ENCODE measurements at places on chromosomes 7 and 10.

GRCh38 chr7:20797042-20797461 lies 10.4 kb upstream of the SP8 start:
- H3K36me3 ChIP-seq, result no peaks in the 10 kb centered on the region
- DNase-seq, result no peak
- no peak overlapping the region for H3K27ac ChIP-seq
- H3K4me1 ChIP-seq, result peaks cover 11% of the 10 kb centered on the region
- H3K27me3 ChIP-seq, result peaks cover 52% of the 10 kb centered on the region

DNA sequence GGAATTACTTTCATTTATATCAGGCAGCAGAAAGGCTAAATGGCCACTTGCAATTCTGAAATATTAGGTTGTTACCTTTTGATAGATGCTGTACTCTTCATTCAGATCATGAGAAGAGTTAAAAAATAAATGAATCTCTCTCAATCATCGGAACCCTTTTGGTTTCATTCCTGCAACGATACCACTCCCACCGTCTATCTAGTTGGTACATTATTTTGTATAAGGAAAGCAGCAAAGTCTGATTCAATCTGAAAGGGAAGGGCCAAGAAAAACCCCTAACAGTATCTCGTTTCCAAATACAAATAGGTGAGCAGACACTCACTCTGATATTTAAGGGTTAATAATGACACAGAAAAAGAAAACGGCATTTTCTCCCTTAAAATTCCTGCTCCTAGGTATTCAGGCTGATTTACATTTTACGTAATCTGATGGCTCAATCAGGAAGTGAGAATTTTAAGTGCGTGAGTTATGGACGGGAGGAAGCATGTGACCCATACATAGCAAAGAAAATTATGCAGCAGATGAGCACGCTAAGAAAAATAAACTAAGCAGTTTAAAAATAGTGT lies 209.4 kb upstream of the KLF14 start:
- H3K36me3 ChIP-seq, result peaks cover 14% of the 10 kb centered on the region
- peak overlapping the region; percentile 53 for H3K4me3 ChIP-seq
- no peak for DNase-seq
- no peaks in the 10 kb centered on the region for H3K27me3 ChIP-seq

DNA sequence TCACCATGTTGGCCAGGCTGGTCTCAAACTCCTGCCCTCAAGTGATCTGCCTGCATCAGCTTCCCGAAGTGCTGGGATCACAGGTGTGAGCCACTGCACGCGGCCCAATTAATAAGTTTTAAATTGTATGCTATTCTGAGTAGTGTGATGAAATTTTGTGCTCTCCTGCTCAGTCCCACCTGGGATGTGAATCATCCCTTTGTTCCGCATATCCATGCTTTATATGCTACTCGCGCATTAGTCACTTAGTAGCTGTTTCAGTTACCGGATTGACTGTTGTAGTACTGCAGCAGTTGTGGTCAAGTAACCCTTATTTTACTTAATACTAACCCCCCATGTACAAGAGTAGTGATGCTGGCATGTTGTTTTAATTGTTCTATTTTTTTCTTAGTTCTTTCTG lies 47.3 kb upstream of the OIT3 start:
- no peak overlapping the region for H3K4me3 ChIP-seq
- no peaks in the 10 kb centered on the region for H3K27me3 ChIP-seq
- no peak overlapping the region for H3K27ac ChIP-seq
- DNase-seq, result no peak
- H3K36me3 ChIP-seq, result no peaks in the 10 kb centered on the region

DNA sequence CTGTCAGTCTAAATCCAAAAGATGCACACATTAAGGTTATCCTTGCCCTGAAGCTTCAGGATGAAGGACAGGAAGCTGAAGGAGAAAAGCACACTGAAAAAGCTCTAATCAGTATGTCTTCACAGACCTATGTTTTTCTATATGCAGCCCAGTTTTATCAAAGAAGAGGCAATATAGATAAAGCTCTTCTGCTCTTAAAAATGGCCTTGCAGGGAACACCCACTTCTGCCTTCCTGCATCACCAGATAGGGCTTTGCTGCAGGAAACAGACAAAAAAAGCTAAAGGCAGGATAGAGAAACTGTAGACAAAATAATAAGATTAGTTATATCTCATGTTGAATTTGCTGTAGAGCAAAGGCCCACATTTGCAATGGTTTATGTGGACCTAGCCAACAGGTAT lies 14.9 kb upstream of the IFIT1B start:
- no peaks in the 10 kb centered on the region for H3K27me3 ChIP-seq
- H3K27ac ChIP-seq, result no peak overlapping the region

GRCh38 chr10:94363251-94363565 lies 469 bp upstream of the NOC3L start:
- DNase-seq, result no peak
- H3K27me3 ChIP-seq, result no peaks in the 10 kb centered on the region
- H3K27ac ChIP-seq, result peak overlapping the region; percentile 91
- peaks cover 10% of the 10 kb centered on the region for H3K4me1 ChIP-seq
- peak overlapping the region; percentile 61 for H3K4me3 ChIP-seq
- no peaks in the 10 kb centered on the region for H3K36me3 ChIP-seq

DNA sequence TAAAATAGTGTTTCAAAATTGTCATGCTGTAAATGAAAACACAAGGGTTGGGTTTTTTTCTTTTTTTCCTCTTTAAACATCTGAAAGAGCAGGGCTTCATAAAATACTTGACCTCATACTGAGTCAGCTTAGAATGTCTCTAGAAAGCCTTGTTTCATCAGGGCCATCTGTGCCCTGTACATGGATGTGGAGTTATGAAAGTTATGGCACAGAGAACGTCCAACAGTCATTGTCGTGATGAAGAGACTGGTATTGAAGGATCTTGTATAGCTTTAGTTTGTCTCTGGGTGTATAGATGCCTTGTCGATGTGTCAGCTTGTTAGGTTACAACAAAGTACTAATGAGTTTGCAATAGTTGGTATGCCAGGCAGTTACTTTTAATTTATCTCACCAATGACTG lies 127.3 kb downstream of the FAM204A start:
- no peaks in the 10 kb centered on the region for H3K27me3 ChIP-seq
- H3K27ac ChIP-seq, result no peak overlapping the region
- no peak overlapping the region for H3K4me3 ChIP-seq
- H3K36me3 ChIP-seq, result no peaks in the 10 kb centered on the region
- DNase-seq, result no peak

GRCh38 chr7:70239918-70240317 lies 641.6 kb downstream of the AUTS2 start:
- no peak overlapping the region for H3K4me3 ChIP-seq
- no peaks in the 10 kb centered on the region for H3K4me1 ChIP-seq
- H3K27ac ChIP-seq, result no peak overlapping the region
- no peak for DNase-seq
- H3K27me3 ChIP-seq, result no peaks in the 10 kb centered on the region
- no peaks in the 10 kb centered on the region for H3K36me3 ChIP-seq

DNA sequence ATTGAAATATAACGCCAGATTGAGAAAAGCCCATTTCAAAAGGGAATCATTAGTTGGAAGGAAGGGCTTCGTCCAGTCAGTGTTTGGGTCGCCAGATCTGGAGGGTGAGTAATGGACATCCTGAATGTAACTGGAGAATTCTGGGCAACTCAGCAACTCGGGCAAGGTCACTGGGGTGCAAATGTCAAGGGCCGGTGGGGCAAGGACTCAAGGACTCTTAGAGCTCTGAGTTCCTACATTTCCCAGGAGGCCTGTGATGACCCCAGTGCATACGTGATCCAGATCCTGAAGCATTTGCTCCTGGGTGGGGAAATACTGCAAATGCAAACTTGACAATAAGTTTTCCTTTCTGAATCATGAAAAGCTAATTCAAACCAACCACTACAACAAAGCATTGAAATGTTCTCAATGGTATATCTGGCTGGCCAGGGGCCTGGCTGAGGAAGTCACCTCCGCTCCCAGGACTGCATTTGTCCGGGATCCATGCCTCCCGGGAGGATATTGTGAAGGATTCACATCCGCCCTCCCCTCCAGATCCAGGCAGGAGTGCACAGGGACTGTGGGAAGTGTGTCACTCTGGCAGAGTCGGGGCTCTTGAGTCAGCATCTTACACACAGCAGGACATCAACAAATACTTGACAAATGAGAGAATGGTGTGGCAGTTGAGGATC lies 164.0 kb downstream of the FANK1 start:
- no peak overlapping the region for H3K4me3 ChIP-seq
- no peak for DNase-seq
- H3K4me1 ChIP-seq, result no peaks in the 10 kb centered on the region
- no peaks in the 10 kb centered on the region for H3K27me3 ChIP-seq

DNA sequence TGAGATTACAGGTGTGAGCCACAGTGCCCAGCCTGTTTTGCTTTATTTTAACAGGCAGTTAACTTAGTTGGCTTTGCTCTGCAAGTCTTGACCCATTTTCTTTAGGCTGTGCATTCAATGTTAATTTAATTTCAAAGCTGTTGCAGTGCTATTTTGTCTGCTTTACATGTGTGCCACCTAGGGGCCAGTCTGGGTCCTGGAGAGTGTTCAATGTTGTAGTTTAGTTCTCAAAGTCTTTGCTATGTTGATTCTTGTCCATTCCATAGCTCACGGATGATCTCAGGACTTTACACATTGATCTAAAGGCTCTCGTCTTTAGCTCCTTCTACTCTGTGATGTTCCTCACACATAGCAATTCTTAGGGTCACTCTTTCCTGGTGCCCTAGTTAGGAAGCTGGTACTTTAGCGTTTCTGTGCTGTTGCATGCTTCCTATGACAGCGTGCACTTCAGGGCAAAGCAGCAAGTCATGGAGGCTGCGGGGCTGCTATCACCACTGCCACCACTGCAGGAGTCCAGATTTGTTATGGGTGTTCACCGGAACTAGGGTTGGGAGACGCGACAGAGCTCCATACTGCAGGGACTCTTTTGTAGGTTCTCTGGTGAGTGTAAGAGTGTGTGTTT lies 16.4 kb upstream of the ABCA13 start:
- no peak overlapping the region for H3K27ac ChIP-seq
- DNase-seq, result no peak
- H3K4me3 ChIP-seq, result no peak overlapping the region
- H3K36me3 ChIP-seq, result no peaks in the 10 kb centered on the region
- H3K4me1 ChIP-seq, result no peaks in the 10 kb centered on the region
- H3K27me3 ChIP-seq, result no peaks in the 10 kb centered on the region

GRCh38 chr10:107540981-107541380 lies 376.5 kb upstream of the SORCS1 start:
- no peak overlapping the region for H3K4me3 ChIP-seq
- no peaks in the 10 kb centered on the region for H3K27me3 ChIP-seq
- no peaks in the 10 kb centered on the region for H3K36me3 ChIP-seq
- no peaks in the 10 kb centered on the region for H3K4me1 ChIP-seq

DNA sequence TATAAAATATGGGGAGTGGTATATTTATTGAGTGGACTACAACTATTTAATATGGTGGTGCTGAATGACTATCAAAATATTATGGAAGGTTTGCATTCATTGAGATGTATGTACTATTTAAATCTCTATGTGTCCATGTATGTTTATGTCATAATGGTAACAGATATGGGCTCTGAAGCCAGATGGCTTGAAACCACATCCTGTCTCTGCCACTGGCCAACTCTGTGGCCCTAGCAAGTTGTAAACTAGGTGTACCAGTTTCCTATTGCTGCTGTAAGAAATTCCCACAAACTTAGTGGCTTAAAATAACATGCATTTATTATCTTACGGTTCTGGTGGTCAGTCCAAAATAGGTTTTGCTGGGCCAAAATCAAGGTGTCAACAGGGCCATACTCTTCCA lies 198.1 kb upstream of the NFE2L3 start:
- H3K27ac ChIP-seq, result no peak overlapping the region
- no peak for DNase-seq
- no peaks in the 10 kb centered on the region for H3K36me3 ChIP-seq

GRCh38 chr7:30321882-30322192 lies 37.4 kb downstream of the ZNRF2 start:
- H3K27ac ChIP-seq, result peak overlapping the region; percentile 78
- H3K27me3 ChIP-seq, result no peaks in the 10 kb centered on the region
- no peak for DNase-seq
- no peaks in the 10 kb centered on the region for H3K36me3 ChIP-seq
- peaks cover 35% of the 10 kb centered on the region for H3K4me1 ChIP-seq

GRCh38 chr7:139855498-139856270 lies 26.6 kb downstream of the TBXAS1 start:
- no peaks in the 10 kb centered on the region for H3K27me3 ChIP-seq
- peaks cover 11% of the 10 kb centered on the region for H3K4me1 ChIP-seq
- no peak overlapping the region for H3K27ac ChIP-seq
- DNase-seq, result no peak

DNA sequence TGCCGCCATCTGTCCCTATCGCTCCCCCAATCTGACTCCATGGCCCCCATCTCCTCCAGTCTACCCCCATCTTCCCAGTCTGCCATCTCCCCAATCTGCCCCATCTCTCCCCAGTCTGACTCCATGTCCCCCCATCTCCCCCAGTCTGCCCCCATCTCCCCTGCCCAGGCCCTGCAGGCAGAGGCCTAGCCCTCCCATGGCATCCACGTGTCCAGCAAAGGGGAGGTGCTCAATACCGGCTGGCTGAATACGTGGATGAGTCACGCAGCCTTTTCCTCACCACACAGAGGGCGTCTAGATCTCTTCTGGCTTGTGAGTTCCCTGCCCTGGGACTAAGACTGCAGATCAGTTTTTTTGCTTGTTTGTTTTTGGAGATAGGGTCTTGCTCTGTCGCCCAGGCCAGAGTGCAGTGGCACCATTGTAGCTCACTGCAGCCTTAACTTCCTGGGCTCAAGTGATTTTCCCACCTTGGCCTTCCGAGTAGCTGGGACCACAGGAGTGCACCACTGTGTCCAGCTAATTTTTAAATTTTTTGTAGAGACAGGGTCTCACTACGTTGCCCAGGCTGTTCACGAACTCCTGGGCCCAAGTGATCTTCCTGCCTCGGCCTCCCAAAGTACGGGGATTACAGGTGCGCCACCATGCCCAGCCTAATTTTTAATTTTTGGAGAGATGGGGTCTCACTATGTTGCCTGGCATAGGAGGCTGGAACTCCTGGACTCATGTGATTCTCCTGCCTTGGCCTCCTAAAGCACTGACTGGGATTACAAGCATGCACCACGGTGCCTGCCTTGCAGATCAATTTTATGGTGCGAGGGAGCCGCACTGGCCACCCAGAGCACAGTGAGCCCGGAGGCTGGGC lies 15.3 kb upstream of the GPR146 start:
- peaks cover 31% of the 10 kb centered on the region for H3K4me1 ChIP-seq
- no peaks in the 10 kb centered on the region for H3K27me3 ChIP-seq
- peak; percentile 39 for DNase-seq
- H3K27ac ChIP-seq, result peak overlapping the region; percentile 60

Data from effector memory CD4-positive, alpha-beta T cell (primary cell).